AG10803 (cell line): ENCODE measurements at places on chromosomes 6 and 20.

DNA sequence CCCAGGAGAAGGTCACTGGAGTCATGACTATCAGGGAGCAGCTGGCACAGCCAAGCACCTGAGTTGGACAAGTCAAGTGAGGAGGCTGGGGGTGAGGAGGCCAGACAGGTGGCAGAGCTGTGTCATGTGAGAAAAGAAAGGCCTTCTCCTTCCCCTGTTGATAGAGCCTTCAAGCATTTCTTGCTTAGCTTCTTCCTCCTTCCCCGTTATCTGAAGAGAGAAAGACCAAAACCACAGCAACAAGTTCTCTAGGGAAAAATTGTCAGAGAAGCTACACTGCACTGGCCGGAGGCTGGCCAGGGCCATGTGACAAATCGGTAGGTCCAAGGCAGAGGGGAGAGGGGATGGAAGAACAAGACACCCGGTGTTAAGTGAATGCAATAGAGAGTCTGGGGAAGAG, 202.1 kb upstream of the PRDM1 start:
- no peak for DNase-seq

DNA sequence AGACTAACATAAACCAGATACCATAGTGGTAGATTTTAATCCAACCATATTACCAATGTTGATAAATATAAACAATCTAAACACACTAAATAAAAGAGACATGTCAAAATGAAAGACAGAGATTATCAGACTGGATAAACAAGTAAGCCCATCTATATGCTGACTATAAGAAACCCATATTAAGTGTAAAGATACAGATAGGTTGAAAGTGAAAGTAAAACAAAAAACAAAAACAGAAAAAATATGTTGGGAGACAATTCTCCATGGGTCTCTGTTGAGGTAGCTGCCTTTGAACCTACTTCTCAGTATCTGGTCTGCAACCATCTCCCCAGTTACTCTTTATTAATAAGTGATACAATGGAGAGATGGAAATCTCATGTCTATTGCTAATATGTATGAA, 21.2 kb downstream of the REV3L start:
- DNase-seq = no peak

- no peak for DNase-seq
Observed at GRCh38 chr6:168264593-168265335, 54.8 kb downstream of the DACT2 start.

DNA sequence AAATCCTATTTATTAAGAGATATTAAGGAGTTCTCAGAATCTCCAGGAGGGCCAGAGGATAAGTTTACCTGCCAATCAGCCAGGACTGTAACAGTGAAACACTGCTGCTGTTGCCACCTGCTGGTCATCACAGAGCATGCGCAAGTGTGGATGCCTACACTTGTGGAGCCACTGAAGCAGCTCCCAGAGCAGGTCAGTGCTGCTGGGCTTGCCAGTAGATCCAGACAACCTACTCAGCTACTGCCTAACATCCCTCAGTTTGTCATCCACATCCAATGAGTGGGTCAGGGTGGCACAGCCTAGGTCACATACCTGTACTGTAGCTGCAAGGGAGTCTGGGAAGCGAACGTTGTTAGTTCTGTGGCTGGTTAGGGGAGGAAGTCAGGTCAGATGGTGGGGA, 18.3 kb upstream of the NHSL1 start:
- DNase-seq = peak; percentile 46
